NCI-H2107 (cell line): ENCODE measurements at places on chromosomes 4 and X.

- no peak for DNase-seq
Observed at GRCh38 chr4:124437853-124438495, 274.6 kb downstream of the ANKRD50 start.

GRCh38 chr4:113564493-113564892 is 197.0 kb downstream of the CAMK2D start:
- DNase-seq = no peak

GRCh38 chr4:114078636-114079035 is 99.2 kb upstream of the ARSJ start:
- DNase-seq = no peak

DNA sequence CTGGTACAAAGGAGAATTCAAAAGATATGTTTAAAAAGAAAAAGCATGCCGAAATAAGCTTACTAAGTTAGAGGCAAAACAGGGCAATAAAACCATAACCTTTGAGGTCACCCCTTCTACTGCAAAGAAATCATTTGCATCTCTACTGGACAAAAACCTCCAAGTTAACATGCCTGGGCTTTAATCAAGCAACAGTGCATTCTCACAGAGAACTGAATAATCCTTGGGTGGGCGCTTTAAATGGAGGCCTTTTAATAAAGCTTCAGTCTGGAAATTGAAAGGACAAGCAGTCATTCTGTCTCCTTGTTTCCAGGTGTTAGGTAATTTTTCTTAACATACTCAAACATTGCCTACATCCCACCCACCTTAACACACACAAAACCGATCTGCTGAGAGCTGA is 34.6 kb upstream of the SMS start:
- DNase-seq = no peak

GRCh38 chr4:81549984-81550383 is 78.3 kb upstream of the RASGEF1B start:
- DNase-seq = peak; percentile 3

DNA sequence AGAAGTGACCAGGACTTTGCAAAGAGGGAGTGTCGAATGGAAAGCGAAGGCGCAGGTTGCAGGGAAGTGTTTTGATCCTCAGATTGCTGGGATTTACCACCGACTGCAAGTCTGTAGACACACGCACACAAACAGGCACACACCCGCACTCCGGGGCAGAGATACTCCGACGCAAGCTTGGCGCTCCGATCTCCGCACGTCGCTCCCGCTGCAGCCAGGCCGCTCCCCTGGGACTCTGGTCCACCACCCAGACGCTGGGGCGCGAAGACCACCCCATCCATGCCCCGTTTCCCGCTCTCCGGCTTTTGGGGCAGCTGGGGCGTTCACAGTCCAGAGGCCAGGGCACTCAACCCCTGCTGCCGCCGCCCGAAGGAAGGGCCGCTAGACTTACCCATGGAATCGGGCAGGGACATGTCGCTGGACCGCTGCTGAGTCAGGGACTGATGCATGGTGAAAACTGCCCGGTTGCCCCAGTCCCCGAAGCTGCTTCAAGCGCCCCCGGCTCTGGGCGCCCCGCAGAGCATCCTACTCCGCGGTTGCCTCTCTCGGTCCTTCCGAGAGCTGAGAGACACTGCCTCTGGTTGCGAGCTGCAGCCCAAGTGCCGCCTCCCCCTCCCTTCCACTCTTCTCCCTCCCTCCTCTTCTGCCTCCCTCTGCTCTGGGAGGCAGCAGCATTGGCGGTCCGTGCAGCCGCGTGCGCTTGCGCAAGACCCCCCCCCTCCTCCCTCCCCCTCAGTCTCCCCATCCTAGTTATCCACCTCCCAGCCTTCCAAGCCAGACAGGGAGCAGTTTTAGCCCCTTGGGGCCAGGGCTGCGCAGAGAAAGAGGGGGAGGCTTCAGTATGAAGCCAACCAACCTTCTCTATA is at the start of gene TMEM255A:
TMEM255A (minus strand) TSS at position 601 of the 866 bp plus-strand sequence; CDS start at position 449, 152 bp downstream.
- DNase-seq = no peak

DNA sequence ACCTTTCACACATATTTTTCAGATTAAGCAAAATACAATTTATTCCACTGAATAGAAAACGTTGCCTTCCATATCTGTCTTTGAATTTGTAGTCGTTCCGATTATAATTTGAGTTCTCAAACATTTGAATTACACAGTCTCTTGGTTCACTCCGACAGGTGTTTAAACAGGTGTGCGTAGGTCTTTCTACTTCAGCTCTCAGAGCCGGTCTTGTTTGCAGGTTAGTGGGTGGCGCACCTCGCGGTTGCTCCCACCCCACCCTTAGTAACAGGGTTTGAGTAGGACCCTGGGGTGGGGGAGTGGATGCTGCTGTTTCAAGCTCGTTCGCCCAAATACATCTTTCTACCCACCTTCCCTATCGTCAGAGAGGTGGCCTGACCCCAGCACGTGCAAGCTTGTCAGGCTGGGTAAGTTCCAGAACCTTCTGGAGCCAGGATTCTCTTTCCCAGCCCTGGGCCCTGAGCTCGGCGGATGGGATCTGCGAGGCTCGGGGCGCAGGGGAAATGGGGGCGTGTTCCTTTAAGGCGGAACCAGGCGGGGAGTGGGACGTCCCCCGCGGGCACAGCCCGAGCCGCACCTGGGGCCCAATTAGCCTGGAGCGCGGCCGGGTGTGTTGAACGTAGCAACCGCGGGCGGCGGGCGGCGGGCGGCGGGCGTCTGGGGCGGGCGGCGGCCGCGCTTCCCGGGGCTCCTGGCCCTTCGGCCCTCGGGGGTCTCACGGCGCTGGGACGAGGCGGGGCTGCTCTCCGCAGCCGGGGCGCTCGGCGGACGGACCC is at the start of gene FAM149A:
FAM149A (plus strand) TSS at position 591 of the 776 bp plus-strand sequence.
- DNase-seq = peak; percentile 45

GRCh38 chr4:123878976-123879375 is 482.4 kb downstream of the SPRY1 start:
- no peak for DNase-seq

- no peak for DNase-seq
Observed at GRCh38 chr4:27908356-27908755, 1047.7 kb downstream of the STIM2 start.

GRCh38 chr4:123856689-123857545 is 460.3 kb downstream of the SPRY1 start:
- no peak for DNase-seq

DNA sequence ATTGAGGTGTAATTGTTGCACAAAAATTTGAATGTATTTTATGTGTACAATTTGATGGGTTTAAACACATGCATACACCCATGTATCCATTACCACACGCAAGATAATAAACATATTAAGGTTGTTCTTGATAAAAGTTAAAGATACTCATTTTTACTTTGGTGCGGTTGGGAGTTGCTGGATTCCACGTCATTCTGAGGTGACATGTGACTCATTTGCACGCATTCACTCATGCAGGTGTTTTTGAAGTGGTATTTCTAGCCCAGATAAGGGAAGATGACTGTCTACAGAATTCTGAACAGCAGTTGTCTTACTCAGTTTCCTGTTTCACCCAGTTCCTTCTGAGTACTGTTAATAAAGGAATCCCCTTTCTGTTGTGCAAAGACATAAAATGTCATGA is 142.0 kb downstream of the RTL3 start:
- DNase-seq = no peak

DNA sequence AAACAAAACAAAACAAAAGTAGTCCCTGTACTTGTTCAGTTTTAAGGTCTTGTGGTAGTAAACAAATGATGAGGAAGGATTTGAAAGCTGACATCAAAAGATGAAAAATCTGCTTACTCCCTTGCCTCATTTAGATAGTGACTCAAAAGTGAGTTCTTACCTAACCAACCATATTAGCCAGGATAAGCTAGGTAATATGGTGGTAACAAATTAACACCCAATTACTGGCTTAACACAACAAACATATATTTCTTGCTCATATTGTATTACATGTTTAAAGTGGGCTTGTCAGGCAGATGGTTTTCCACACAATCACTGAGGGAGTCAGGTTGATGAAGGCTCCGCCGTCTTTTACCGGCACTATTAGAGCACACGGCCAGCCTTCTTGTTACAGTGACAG is 189.7 kb downstream of the PPARGC1A start:
- DNase-seq = no peak

DNA sequence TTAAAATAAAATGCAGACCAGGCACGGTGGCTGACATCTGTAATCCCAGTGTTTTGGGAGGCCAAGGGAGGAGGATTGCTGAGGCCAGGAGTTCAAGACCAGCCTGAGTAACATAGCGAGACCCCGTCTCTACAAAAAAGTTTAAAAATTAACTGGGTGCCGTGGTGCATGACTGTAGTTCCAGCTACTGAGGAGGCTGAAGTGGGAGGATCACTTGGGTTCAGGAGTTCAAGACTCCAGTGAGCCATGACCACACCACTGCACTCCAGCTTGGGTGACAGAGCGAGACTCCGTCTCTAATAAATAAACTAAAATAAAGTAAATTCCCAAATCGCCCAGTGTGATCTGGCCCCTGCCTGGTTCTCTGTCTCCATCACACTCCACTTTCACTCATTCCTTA is 43.7 kb downstream of the TENM3 start:
- no peak for DNase-seq

- DNase-seq = no peak
Observed at GRCh38 chr4:87465739-87466366, 43.5 kb downstream of the NUDT9 start.

- no peak for DNase-seq
Observed at GRCh38 chr4:173151496-173151895, 17.1 kb upstream of the GALNT7 start.

DNA sequence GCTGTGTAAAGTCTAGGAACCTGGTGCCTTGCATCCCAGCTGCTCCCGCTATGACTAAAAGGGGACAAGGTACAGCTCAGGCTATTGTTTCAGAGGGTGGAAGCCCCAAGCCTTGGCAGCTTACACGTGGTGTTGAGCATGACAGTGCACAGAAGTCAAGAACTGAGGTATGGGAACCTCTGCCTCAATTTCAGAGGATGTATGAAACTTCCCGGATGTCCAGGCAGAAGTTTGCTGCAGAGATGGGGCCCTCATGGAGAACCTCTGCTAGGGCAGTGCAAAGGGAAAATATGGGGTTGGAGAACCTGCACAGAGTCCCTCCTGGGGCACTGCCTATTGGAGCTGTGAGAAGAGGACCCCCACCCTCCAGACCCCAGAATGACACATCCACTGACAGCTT is 76.6 kb downstream of the DDX60 start:
- no peak for DNase-seq

GRCh38 chr4:189088780-189089179 is 851.9 kb upstream of the FRG1 start:
- no peak for DNase-seq

- no peak for DNase-seq
Observed at GRCh38 chr4:150056569-150056968, 21.7 kb upstream of the DCLK2 start.

DNA sequence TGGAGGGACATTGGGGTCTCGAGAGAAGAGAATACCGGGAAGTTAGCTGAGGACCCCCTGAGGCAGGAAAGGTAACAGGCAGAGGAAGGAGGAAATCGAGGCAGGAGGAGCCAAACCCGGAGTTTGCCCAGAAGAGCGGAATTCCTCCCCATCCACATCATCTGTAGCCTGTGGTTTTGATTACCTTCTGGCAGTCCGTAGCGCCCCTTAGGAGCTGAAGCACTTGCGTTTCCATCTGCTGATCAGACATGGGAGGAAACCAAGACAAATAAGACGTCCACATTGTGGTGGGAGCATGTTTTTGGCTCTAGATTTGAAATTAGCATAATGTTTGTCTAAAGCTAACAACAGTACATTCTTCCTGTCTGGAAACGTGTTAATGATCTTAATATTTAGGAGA is 26.8 kb upstream of the HMX1 start:
- DNase-seq = no peak

GRCh38 chrX:39896951-39897740 is 200.6 kb downstream of the BCOR start:
- no peak for DNase-seq

- DNase-seq = no peak
Observed at GRCh38 chrX:112636951-112637581, 42.7 kb downstream of the LHFPL1 start.
